Omental fat pad (tissue), 4 donors: ENCODE measurements at places on chromosomes 4 and X. TPM values are rescaled to one million over a fixed set of nuclear protein-coding genes. Genes with fewer than 3 reads are reported as not detected.

Gene KDR
- 97.4 TPM for total RNA-seq

DNA sequence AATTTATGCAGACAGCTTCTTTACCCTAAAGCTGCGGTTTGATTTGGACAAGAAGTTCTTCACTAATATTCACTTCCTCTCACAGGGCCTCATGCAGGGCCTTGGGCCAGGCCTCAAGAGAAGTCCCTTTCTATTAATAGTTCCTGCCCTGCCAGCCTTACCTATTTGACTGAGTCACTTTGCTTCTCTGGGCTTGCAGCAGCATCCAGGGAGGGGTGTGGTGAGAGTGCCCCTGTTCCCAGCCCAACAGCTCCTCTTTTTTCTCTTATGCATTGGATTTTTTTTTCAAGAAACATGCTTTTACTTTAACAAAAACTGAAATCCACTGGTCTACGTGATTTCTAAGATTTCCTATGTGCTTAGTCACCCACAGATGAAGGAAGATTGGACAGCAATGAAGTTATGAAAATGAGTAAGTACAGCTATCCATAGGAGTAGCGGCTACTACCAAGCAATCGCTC is 26.7 kb downstream of the FAM156B start:
- no peak for DNase-seq

GRCh38 chr4:135227842-135228241 is 1026.3 kb upstream of the PABPC4L start:
- no peak for DNase-seq

Gene PLCXD1
- 14.9 TPM for total RNA-seq

GRCh38 chrX:26613956-26614355 is 398.0 kb downstream of the MAGEB5 start:
- no peak for DNase-seq

DNA sequence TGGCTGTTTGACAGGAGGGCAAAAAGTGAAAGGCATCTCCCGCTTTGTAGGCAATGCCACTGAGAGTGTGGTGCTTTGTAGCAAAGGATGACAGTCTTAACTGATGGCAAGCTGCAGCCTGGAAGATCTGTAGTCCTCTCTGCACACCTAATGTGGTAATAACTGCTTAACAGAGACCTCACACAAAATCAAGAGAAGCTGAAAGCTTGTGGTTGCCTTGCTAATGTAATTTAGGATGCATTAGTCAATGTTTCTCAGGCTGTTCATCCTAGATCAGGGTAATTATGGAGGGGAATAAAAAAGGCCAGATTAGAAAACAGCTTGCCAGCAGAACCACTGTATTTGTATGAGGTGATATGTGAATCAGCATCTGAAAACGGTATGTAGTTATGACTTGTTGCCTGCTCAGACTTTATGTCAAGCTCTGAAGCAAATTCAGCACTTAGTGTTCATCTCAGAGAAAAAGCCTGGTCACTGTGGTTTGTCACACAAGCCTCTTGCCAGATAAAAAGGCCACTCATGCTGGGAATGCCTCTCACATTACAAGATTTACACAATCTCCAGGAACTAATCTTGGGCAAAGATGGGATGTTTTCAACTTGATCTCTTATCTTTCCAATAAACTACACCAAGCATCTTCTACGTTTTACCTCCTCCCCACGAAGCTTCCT is 130.8 kb downstream of the ENOX2 start:
- no peak for DNase-seq

DNA sequence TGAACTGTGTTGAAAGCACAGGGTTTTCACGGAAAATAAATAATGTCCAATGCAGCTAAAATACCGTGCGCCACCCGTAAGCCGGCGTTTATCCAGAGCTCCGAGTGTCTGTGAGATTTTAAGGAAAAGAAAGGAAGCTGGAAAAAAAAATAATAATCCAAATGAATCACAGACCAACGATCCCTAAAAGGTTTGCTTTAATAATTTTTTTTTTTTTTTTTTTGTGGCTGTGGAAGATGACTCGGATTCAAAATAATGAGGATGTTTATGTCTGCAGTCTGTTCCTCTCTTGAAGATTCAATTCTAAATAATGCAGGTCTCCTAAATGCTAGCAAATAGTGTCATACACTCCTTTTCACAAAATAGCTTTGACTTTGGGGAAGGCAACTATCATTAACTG is 84.6 kb upstream of the PPP2R3B start:
- no peak for DNase-seq

- no peak for DNase-seq
Measured at GRCh38 chr4:107114059-107114458, 77.9 kb upstream of the DKK2 start.

GRCh38 chrX:344371-344901 is 25.8 kb upstream of the GTPBP6 start:
- no peak for DNase-seq

DNA sequence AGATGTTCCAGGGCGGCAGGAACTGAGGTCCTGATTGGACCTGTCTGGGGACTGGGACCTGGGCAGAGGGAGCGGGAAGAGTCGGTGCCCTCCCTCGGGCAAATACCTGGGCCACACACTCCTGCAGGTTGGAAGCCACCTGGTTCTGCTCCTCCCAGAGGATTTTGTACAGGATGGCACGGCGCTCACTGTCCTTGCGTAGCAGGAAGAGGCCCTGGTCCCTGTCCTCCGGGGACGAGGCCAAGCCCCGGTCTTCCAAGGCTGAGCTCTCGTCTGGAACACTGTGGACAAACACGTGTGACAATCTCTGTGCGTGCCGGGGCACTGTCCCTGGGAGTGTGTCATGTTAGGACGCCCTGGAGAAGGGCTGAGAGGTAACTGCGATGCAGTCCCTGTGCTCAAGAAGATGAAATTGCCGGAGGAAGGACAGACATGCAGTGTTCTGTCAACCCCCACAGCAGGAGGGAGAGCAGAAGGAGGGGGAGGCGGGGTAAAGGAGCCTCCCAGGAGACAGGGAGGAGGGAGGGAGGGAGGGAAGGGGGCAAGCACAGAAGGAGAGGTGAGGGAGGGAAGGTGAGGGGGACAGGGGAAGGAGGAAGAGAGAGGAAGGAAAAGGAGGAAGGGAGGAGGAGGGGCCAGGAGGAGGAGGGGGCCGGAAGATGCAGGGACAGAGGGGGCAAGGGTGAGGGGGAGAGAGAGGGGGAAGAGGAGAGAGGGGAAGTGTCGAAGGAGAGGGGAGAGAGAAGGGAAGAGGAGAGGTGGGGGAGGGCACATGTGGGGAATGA is 29.0 kb downstream of the PDHA1 start:
- DNase-seq = no peak

DNA sequence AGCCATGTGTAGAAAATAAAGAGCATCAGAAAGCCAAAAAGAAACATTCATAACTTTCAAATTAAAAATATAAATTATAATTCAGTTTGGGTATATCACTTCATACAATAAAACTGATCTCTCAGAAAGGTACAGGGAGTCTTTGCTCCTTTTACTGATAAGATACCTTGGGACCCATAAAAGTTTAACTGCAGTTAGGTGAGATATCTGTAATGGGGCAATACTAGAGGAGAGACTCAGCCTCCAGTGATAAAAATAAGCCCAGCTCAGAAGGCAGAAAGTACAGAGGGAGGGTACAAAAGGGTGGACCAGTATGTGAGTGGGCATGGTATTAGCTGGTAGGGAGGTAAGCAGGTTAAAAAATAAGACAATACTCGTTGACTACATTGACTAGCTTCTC is 180.9 kb upstream of the AGTR2 start:
- DNase-seq = no peak

GRCh38 chr4:589219-589963 is 13.3 kb upstream of the TMEM271 start:
- DNase-seq = no peak

Gene CDX4
- not detected for total RNA-seq

DNA sequence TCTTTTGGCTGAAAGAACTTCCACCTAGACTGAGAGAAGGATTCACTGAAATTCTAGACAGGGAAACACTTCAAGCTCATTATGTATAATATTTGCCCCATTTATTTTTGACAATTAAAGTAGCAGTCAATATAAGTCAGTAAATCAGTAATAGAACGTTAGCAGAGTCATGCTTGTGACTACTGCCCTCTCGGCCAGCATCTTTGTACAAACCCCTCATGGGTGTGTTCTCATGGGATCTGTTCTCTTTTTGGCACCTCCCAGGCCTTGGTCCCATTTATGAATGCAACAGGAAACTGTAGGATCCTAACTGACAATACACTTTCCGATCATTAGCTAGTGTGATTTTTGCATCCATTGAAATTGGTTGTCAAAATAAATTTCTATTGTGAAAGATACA is 2.9 kb downstream of the MSL3 start:
- no peak for DNase-seq

- no peak for DNase-seq
Measured at GRCh38 chrX:44747317-44747716, 96.5 kb upstream of the DUSP21 start.

Gene BEX2
- total RNA-seq = 13.1 TPM

Gene LONRF3
- total RNA-seq = 54.4 TPM

DNA sequence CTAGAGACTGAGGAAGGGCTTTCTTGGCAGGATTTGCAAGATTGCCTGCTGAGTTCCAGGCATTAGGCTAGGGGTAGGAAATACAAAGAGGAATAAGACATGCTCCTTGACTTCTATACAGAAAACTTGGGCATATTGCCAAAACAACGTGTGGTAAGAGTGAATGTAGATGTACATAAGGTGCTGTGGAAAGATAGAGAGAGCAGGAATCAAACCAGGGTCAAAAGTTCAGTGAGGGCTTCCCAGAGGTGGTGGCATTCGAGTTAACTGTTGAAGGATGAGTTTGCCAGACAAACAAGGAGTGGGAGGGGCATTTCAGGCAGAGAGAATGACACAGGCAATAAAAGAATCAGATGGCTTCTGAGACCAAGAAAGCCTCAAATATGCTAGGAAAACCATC is 187.9 kb downstream of the KDR start:
- DNase-seq = no peak

DNA sequence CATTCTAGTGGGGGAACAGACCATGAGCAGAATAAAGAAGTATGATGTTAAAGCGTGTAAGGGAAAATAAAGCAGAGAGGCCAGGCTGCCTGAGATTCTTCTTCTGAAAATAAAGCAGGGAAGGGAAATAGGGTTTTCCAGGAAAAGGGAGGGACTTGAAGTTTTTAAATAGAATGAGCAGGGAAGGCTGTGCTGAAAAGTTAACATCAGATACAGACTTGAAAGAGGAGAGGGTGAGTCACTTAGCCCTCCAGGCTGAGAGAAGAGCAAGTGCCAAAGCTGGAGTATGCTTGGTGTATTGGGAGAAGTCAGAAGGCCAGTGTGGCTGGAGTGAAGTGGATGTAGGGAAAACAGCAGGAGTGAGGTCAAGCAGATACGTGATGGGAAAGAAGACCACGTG is 10.0 kb upstream of the PLK4 start:
- no peak for DNase-seq

Gene AR
- total RNA-seq = 22.2 TPM

DNA sequence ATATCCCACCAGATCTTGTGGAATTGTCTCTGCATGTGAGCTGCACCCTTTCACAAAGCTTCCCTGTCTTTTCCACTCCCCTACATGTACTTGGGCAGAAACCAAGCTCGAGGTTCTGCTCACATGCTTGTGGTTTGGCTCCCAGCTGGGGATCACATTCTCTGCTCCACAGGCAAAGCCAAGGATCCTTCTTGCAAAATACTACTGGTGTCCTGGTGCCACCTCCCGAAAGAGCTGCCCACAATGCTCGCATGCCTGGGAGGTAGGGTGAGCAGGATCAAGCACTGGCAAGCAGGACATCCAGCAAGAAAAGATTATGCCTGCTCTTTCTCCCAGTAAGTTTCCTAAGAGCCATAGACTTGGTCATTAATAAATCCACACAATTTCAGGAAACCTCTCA is 45.1 kb upstream of the PPARGC1A start:
- DNase-seq = no peak

Gene BTC
- total RNA-seq = 0.95 TPM

- no peak for DNase-seq
Measured at GRCh38 chr4:112185740-112186670, 40.8 kb downstream of the FAM241A start.

Gene CXXC4
- total RNA-seq = 0.19 TPM

- DNase-seq = no peak
Measured at GRCh38 chrX:16394290-16394689, 227.0 kb downstream of the MAGEB17 start.

Gene IL3RA
- 38.3 TPM for total RNA-seq

DNA sequence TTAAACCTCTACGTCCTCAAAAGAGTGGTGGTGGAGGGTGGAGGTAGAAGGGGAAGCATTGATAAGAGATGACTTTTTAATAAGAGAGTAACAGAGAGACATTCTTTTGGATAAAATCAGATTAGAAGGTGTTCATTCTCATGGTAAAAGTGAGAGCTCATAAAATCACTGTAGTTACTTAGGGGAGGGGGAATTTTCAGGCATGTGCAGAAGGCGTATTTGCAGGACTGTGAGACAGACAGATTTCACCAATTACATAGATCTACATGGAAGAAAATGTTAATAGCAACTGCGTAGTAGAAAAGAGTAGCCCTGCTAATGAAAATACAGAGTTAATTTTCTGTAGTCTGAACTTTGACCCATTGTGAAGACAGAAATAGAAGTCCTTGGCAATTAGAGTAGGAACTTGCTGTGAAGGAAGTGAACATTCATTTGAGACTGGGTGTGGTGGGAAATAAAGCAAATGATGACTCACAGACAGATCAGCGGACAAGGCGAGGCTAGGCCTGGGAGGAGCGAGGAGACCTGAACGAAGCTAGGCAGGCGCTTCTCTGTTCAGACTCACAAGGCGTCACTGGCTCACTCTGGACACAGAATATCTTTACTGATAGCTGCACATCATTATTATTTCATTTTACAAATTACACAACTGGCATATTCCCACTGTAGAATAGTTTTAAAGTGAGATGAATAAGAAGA is 57.2 kb upstream of the FAM9C start:
- DNase-seq = no peak

DNA sequence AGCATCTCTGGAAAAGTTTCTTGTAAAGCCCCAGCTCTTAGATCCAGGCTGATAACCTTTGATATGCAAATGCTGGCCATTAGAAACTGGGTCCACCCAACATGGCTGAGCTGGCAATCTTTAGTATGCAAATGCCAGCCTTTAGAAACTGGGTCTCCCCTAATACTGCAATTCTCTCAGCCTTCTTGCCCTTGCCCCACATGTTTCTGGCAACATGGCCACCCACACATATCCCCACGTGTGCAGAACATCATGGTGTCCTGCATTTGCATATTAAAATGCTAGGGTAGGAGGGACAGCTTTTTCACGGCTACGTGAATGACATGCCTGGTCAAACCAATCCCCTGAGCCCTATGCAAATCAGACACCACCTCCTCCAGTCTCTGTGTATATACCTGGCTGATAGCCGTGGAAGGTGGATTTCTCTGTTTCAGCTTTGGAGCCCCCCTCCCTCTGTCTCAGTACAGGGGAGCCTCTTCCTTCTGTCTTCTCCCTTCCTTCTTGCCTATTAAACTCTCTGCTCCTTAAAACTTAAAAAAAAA is 344.0 kb upstream of the NWD2 start:
- DNase-seq = no peak

GRCh38 chrX:2735270-2735669 is 16.6 kb upstream of the XG start:
- DNase-seq = no peak

Gene RASL11B
- 1.9 TPM for total RNA-seq

GRCh38 chr4:143394739-143395453 is 58.2 kb downstream of the GAB1 start:
- no peak for DNase-seq
